ENCODE measurements at places on chromosomes 1 and 21.
A peak's percentile ranks its signal among the peaks of the same experiment; 100 is the strongest.

- DNase-seq, result no peak
These were observed 125.5 kb downstream of the CHRM3 start for GRCh38 chr1:239511875-239512274.

- DNase-seq, result no peak
These were observed 5.1 kb upstream of the HES4 start for GRCh38 chr1:1004780-1005697.

DNA sequence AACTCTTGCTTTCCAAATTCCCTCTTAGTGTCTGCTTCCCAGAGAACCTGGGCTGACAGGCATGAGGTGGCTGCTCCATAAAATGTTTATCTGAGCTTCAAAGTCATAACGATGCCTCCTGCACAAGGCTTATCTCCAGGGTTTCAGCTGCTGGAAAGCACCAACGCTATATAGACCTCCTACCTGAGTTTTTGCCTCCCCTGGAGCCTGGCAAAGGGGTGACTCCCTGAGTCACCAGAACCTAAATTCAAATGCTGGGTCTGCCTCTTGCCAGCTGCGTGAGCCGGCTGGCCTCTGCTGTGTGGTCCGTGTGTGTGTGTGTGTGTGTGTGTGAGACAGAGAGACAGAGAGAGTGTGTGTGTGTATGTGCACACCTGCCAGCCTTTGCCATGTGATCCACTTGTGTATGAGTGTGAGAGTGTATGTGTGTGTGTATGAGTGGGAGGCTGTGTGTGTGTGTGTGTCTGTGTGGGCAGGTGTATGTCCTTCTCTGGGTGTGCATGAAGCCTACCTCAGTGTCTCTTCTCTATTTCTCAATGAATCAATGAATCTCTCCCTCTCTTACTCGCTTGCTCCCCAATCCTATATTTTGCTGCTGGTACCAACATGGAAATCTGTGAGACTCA is 714.9 kb downstream of the MATN1 start:
- DNase-seq, result no peak

- DNase-seq, result peak; percentile 36
These were observed 9.8 kb upstream of the RAB42 start for GRCh38 chr1:28582248-28582615.

DNA sequence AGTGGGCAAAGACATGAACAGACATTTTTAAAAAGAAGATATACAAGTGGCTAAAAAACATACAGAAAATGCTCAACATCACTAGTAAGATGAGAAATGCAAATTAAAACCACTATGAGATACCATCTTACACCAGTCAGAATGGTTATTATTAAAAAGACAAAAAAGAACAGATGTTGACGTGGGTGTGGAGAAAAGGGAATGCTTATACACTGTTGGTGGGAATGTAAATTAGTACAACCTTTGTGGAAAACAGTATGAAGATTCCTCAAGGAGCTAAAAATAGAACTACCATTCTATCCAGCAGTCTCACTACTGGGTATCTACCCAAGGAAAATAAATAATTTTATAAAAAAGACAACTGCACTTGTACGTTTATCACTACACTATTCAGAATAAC is 73.9 kb downstream of the EBNA1BP2 start:
- DNase-seq, result no peak

DNA sequence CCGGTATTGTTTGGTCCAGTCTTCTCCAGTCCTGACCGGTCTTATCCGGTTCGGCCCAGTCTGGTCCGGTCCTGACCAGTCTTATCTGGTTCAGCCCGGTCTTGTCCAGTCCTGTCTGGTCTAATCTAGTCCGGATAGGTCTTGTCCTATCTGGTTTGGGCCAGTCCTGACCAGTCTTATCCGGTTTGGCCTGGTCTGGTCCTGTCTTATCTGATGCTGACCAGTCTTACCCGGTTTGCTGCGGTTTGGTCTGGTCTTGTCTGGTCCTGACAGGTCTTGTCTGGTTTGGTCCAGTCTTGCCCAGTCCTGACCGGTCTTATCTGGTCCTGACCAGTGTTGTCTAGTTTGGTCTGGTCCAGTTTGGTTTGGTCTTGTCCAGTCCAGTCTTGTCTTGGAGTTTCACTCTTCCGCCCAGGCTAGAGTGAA is 30.1 kb downstream of the DHX9 start:
- no peak for DNase-seq

DNA sequence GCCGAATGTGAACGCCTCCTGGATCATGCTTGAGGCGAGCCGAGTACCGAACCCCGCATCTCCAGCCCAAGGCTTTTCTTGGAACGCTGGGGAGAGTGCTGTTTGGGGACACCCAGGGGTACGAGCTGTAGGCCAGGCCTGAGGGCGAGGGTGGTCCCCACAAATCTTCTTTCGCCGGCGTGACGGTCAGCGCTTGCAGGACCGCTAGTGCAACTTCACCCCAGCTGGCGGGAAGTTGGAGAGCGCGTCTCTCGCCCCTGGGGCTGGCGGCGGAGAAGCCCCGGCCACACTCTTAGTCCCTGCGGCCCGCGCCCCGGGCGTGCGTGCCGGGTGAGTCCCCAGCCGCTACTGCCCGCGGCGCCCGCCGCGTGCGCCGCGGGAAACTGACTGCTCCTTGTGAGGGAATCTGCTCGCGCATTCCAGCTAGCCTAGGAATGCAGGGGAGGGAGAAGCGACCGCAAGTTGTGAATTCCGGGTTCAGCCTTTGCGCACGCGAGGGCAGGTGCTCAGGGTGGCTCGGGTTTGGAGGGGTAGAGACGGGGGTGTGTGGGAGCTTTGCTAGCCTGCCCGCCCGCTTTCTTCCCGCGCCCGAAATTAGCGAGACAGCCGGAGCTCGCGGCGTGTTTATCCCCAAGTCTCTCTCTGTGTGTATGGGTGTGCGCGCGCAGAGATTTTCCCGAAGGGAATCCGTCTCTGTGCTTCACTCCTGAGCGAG is 884 bp downstream of the LHX4 start:
- no peak for DNase-seq

- no peak for DNase-seq
These were observed 10.4 kb downstream of the DTL start for GRCh38 chr1:212045981-212046380.

- no peak for DNase-seq
These were observed 50.3 kb downstream of the ARID4B start for GRCh38 chr1:235277709-235278108.

GRCh38 chr21:33682992-33683627 is 40.8 kb downstream of the ITSN1 start:
- no peak for DNase-seq

DNA sequence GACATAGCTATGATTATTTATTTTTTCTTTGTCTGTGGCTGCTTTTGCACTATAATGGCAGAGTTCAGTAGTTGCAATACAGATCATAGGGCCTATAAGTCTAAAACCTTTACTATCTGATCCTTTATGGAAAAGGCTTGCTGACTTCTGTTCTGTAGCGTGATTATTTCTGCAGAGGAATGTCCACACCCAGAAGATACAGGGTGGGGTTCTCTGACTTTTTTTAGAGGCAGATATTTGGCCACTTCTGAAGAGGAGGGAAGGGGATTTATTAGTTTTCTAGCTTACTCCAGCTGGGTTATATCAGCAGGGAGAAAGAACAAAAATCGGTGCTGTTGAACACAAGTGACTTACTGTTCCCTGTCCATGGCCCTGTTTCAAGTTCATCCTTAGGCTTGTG is 97.6 kb downstream of the RPE65 start:
- DNase-seq, result no peak

DNA sequence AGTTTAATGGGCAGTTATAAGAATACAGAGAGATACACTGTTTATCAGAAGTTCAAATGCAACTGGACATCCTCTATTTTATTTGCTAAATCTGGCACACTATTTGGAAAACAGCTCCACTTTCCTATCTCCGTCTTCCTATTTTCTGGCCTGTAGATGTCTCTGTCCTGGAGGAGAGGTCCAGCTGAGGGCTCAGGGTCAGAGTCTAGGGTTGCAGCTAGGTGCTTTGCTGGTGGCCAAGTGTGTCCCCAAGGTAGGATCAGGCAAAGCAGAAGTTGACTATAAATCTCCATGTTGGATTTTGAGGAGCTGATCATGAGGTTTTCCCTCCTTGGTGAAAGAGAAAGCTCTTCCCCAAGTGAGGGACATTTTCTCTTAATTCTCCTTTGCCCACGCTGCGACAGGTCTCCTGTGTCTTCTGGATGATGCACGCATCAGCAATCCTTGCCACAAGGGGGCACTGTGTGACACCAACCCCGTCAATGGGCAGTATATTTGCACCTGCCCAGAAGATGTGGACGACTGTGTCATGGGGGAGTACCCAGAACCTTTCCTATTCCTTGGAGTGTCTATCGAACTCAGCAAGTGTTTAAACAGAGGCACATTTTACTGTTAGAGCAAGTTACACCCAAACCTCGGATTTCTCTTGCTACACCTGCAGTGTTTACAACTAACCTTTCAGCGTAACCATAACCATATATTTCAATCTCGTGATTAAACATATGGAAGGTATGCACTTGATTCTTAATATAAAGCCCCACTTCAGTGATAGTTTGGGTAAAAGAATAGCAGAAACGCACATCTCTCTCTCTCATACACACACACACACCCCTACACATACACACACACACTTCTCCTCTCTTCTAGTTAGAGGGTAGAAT is 10.2 kb downstream of the ADAM30 start:
- DNase-seq, result no peak

GRCh38 chr1:156668801-156669637 is 8.2 kb downstream of the NES start:
- DNase-seq, result no peak

GRCh38 chr1:228744918-228745317 is 9.6 kb downstream of the RHOU start:
- DNase-seq, result no peak

DNA sequence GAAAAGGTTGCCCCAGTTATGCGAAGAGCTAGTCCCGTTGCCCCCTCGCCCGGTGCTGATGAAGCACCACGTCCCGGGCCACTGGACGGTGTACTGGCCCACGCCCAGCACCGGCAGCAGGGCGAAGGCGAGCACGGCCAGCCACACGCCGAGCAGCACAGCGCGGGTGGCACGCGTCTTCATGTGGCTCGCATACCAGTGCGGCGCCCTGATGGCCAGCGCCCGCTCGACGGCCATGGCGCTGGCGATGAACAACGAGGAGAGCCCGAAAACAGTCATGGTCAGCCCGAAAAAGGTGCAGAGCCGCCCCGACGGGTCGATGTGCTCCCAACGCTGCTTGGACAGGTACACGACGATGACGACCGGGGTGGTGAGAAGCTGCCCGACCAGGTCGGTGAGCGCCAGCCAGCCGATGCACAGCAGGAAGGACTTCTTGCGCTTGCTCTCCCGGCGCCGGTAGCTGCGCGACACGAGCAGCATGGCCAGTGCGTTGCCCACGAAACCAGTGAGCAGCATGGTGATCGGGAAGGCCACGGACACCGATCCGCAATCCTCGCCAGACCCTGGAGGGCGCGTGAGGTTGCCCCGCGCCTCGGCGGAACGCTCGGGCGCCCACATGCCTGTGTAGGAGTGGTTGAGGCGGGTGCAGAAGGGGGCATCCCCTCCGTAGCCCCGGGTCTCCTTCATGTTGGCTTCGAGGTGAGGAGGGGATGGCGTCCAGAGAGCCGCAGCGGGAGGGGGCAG is 553 bp downstream of the PTGER3 start:
- DNase-seq, result no peak

DNA sequence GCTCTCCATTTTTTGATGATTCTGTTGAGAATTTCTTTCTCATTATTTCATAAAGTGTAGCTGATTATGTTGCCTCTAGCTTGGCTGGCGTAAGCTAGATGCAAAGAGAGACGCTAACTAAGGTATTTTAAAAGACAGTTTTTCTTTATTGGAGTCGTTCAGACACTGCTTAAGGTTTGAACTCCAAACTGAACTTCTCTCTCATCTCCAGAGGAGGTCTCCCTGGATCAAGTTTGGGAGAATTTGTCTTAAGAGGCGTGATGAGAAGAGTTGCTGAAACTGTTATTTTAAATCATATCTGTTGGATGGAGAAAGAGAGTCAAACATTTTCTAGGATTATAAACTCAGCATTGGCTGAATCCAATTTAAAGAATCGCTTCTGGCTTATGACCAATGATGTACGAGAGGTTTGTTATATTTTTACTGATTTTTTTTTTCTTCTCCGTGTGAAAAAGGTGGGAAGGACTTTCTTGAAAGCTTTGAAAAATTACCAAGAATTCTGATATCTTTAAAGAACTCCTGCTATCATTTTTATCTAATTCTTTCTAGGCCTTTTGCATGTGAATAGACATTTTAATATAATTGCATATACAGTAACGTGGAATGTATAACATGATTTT is 34.0 kb downstream of the MAP3K7CL start:
- DNase-seq, result peak; percentile 25

- no peak for DNase-seq
These were observed 17.9 kb downstream of the B3GALNT2 start for GRCh38 chr1:235486321-235486720.

Data from NCI-H1694 treated with DMSO at 0.1 percent for 48 hours (cell line).